ENCODE measurements at places on chromosomes 4 and X.

GRCh38 chr4:168019019-168019651 is 73.2 kb upstream of the ANXA10 start:
- DNase-seq: peak; percentile 19

DNA sequence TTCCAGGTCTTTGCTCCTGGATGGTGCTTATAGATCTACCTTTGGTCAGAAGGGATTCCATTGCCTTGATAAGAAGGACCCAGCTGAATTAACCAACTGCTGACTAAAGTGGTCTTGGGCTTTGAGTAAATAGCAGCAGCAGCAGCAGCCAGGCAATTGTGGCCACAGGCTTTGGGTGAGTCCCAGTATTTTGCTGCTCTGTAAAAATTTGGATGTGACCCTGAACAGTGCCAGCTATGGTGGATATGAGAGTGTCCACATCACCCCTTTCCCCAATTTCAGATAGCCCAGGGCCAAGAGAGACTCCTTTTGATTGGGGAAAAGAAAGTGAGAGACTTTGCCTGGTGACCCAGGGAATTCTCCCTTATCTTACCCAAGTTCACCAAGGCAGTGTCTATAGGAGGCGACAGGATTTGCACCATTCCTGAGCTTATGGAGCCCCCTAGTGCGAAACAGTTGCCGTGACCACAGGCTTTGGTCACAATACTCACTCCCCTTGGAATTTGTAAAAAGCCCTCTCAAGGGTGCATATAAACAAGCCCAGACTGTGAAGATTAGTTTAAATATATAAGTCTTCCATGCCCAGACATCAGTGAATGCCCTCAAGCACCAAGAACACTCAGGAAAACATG is 518.0 kb downstream of the TMA16 start:
- DNase-seq: no peak

DNA sequence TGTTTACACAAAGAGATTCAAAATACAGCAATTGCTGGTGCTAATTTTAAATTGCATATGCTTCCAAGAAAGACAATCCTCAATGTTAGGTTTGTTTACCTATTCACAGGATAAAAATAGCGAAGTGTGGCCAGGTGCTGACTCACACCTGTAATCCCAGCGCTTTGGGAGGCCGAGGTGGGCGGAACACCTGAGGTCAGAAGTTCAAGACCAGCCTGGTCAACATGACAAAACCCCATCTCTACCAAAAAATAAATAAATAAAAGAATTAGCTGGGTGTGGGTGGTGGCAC is 77.7 kb downstream of the OPHN1 start:
- no peak for DNase-seq

GRCh38 chr4:98851806-98852205 is 77.1 kb downstream of the EIF4E start:
- peak; percentile 31 for DNase-seq

DNA sequence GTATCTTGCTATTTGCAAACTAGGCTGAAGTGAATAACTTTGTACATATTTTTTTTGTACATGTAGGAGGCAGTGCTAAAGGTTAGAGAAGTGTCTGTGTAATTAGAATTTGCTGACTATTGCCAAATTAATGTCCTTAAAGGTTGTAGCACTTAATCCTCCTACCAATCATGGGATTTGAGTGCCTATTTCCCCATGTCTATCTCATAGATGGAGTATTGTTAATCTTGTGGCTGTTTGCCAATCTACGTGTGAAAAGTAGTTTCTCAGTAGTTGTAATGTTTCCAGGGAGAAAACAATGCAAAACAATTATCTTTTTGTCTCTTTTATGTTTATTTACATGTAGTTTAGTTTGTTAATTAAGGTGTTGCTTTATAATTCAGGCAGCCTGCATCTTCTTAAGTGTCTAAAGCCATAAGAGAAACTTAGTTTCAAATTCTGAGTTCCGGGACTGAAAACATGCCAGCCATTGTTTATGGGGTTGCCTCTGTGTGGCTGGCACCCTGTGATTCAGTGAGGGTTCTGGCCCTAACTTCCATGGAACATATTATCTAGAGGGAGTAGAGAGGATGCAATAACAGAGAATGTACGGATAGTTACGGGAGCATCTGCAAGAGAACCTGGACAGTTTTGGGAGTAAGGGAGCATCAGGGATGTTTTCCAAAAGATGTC is 142.4 kb downstream of the KLHL8 start:
- DNase-seq: no peak

GRCh38 chr4:37836838-37837440 is 10.5 kb downstream of the PGM2 start:
- DNase-seq: no peak

GRCh38 chr4:141668200-141668910 is 32.0 kb downstream of the IL15 start:
- DNase-seq: no peak

- no peak for DNase-seq
Observed at GRCh38 chr4:3250438-3250955, 1.5 kb downstream of the MSANTD1 start.

DNA sequence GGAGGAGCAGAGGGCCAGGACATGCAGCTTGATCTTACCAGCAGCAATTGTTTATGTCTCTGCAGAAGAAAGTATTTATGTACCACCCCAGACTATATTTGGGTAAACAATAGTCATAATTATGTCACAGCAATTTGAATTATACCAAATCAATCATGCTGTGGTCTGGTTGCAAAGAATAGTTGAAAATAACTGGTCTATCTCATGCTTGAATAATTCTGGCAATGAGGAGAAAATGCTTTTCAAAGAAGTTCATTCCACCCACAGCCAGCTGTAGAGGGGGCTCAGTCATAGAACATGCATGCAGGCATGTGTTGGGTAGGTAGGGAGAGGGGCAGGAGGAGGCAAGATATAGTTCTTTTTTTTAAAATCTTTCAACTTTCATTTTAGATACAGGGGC is 399.2 kb downstream of the IL15 start:
- no peak for DNase-seq

DNA sequence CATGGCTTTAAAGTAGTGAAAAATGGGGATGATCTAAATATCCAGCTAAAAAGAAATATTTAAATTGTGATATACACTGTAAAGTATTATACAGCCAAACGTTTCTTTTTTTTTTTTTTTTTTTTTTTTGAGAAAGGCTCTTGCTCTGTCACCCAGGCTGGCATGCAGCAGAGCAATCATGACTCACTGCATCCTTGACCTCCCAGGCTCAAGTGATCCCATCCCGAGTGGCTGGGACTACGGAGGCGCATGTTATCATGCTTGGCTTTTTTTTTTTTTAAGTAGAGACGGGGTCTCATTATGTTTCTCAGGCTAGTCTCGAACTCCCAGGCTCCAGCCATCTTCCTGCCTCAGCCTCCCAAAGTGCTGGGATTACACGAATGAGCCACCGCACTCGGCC is 17.1 kb downstream of the SMIM14 start:
- no peak for DNase-seq

- no peak for DNase-seq
Observed at GRCh38 chr4:143215873-143216272, 31.2 kb downstream of the USP38 start.

DNA sequence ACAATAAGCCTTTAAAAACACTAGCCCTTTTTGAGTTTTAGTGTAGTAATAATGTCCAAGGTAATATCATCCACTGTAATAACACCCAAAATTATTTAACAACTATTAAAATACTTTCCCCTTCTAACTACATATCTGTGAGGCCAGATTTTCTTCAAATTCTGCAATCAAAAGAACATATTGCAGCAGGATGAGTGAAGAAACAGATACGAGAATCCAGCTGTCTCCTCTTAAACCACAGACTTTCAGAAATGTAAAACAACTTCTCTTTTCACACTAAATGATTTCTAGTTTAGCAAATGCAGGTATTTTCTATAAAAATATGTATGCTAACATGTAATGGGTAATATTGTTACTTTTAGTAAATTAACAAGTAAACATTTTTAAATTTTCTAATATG is 148.9 kb downstream of the PRDM5 start:
- DNase-seq: no peak

GRCh38 chr4:22661443-22661842 is 31.3 kb upstream of the GBA3 start:
- no peak for DNase-seq

DNA sequence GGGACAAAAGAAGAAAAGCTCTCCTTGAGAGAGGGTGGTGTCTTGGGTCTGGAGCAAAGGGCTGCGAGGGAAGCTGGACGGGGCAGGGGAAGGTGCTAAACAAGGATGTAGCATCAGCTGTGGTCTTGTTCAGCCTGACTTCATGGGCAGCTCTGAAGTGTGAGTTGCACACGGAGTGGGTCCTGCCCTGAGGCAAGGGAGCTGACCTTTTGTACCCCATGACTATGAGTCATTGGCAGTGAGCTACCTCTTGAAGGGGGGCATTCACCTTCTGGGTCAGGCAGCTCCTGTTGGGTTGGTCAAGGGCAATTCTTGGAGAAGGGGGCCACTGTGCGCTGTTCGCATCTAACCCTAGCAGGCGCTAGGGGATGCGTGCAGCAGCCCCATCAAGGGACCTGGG is 151.8 kb downstream of the SMIM20 start:
- no peak for DNase-seq

DNA sequence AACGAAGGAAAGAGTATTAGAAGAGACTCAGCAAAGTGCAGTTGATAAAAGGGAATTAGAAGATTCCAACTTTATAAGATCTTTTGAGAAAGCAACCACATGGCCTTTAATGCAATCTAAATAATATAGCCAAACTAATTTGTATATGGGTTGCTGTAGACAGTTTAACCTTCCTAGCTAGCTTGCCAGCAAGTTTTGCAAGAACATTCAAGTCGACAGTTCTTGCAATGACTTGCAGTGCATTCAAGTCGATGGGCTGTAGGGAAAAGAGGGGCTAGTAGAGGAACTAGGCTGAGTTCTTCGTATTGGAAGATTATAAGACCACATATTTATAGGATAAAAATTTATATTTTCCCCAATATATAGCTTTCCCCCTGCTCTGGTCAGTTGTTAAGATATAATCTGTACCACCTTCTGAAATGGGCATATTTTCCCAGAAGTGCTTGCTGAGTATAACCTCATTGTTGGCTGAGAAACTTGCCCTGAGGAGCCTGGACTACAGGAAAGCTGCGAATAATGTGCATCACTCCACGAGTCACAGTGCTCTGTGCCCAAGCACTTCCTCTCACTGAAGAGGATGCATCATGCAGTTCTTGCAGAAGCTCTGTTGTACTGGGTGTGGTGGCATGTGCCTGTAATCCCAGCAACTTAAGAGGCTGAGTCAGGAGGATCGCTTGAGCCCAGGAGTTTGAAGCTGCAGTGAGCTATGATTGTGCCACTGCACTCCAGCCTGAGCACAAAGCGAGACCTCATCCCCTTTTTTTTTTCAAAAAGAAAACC is 56.7 kb downstream of the DOCK11 start:
- no peak for DNase-seq

GRCh38 chrX:42025861-42026260 is 102.5 kb upstream of the CASK start:
- DNase-seq: no peak

- DNase-seq: no peak
Observed at GRCh38 chr4:72846280-72847111, 223.0 kb downstream of the COX18 start.

GRCh38 chrX:132631579-132632232 is 142.9 kb upstream of the MBNL3 start:
- no peak for DNase-seq

- no peak for DNase-seq
Observed at GRCh38 chr4:83947830-83948193, 411.9 kb downstream of the GPAT3 start.

- DNase-seq: no peak
Observed at GRCh38 chrX:15758140-15758539, 20.1 kb downstream of the CA5B start.

GRCh38 chr4:186192066-186192612 is 772 bp downstream of the CYP4V2 start:
- no peak for DNase-seq

DNA sequence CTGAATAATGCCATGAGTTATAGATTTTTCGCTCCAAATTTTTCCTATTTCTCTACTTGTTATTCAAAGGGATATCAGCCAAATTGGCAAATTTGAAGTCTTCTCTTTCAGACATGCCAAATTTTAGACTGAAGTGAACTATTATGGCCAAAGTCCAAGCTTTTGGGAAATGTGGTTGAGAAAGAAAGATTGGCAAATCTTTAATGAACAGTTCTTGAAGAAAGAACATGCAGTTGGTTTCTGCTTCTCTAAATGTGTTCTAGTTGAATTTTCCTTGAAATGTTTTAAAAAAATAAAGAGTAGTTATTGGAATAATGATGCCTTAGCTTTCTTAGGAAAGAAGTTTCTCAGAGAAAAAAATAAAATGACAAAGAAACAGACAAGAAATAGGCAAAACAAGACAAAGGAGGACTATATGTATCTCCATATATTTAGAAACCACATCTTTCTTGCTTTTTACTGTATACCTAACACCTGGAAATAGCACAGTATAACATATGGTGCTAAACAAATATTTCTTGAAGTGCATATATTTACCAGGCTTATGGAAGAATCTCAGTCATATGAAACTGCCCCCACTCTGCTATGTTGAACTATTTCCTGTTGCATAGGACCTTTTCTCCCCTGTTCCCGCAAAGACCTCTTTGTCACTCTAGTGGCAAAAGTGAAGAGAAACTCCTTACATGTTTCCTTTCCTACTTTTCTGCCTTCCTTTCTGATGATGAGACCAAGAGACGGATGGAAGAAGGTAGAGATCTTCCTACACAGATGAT is 250.0 kb downstream of the ARHGAP24 start:
- no peak for DNase-seq

GRCh38 chrX:69951753-69952152 is 98.0 kb downstream of the AWAT2 start:
- no peak for DNase-seq

DNA sequence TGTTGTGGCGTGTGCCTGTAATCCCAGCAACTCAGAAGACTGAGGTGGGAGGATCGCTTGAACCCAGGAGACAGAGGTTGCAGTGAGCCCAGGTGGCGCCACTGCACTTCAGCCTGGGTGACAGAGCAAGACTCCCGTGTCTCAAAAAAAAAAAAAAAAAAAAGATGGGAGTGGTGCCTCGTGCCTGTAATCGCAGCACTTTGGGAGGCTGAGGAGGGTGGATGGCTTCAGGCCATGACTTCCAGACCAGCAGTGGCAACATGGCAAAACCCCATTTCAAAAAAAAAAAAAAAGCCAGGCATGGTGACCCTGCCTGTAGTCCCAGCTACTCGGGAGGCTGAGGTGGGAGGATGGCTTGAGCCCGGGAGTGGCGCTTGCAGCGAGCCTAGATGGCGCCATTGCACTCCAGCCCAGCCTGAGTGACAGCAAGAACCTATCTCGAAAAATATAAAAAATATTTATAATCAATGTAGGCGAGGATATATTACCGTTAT is 27.0 kb downstream of the EIF2S3 start:
- DNase-seq: no peak

DNA sequence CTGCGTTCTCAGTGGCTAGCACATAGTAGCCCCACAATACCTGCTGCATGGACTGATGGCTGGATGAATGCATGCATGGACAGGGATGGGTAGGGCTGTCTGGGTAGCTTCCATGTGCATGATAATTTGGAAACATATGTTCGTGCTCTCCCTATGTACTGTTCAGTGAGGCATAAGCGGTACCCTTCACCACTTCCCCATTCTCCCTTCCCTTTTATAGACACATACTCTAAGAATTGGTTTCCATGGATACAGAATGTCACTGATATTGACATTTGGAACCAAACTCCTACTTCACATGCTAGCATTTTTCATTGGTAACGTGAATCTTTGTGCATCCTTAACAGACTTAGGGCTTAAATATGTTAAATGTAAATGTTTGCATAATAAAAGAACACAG is 20.4 kb downstream of the USP46 start:
- DNase-seq: no peak

GRCh38 chr4:63459329-63459728 is 949.9 kb downstream of the TECRL start:
- DNase-seq: no peak

- no peak for DNase-seq
Observed at GRCh38 chrX:29555465-29556091, 659.8 kb upstream of the MAGEB2 start.

All from non-pigmented ciliary epithelial cell (primary cell).